ENCODE measurements at places on chromosomes 3 and 15.
A peak's percentile ranks its signal among the peaks of the same experiment; 100 is the strongest.

DNA sequence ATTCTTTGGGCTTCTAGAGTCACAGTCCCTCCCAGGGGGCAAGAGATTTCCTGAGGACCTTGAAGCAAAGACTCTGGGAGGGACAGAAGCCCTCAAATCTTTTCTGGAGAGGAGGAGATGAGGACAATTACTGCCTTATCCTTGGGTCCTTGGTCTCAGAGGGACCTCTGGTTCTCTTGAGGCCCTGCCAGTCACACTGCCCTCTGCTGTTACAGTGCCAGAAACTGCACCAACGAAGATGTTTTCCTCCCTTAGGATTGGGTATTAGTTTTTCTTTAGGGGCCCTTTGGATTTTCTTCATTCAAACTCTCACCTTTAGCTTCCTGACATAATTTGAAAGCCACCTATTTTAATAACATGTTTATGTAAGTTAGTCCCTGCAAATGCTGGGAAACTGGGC, 58.2 kb upstream of the SCN5A start:
- no peak for DNase-seq

DNA sequence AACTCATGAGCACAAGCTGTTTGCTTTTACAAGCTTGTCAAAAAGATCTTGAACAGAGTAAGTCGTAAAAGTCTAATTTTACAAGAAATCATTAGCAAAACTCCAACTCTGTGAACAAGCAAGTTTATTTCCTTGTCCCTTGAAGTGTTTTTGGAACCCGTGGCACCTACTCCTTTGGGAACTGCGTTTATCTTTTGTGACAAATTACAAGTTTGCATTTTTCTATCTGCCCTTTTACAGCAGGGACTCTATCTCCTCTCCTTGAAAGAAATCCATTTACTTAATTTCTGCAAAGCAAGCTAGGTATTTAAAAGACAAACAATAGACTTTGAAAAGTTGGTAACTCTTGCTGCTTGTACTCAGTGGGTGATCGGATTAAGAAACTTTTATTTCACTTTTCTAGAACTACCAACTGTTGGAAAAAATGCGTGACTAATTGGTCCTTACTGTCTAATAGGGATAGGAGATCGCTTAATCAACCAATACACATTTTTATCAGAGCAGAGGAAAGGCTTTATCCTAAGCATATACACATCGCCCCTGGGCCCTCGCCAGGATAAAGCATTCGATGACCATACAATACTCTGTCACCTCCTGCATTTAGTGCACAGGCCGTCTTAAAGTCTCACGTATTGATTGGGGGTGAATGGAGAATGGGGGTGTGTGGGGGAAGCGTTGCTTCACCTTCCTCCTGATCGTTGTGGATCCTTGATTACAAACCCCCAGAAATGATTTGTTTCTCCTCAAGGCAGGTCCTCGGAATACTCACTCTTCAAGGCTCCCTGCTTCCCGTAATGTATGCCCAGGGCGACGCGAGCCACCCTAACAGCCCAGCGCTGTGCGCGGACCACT, 1.7 kb downstream of the PRTG start:
- DNase-seq: no peak

DNA sequence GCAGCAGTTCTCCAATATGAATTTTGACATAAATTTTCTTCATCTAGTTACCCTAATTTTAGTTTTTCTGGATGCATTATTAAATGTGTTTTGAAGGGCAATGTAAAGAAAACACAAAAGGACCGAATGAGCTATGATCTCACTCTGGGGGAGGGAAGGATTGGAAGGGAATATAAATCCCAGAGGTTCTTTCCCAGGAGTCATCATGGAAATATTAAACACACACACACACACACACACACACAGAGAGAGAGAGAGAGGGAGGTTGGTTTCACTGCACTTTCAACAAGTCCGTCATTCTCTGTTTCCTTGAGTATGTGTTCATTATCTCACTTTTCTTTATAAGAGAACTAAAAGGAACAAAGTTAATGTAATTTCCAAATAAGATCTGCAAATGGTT, 70.7 kb upstream of the DCBLD2 start:
- no peak for DNase-seq

DNA sequence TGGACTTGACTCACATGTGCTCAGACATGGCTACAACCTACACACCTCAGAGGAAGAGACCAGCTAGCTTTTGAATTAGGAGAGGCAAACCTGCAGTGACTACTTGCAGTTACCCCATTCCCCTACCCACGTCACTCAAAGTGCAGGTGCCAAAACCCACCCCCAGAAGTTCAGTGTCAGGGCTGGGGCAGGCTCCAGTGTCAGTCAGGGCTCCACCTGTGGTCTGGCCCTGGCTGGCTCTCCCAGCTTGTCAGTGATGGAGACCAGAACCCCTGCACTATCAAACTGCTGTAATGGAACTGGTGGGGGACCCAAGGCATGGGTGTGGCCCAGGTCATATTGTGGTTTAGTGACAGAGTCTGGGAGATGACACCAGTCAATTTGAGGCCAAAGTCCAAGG, 32.6 kb upstream of the SLC41A3 start:
- no peak for DNase-seq

DNA sequence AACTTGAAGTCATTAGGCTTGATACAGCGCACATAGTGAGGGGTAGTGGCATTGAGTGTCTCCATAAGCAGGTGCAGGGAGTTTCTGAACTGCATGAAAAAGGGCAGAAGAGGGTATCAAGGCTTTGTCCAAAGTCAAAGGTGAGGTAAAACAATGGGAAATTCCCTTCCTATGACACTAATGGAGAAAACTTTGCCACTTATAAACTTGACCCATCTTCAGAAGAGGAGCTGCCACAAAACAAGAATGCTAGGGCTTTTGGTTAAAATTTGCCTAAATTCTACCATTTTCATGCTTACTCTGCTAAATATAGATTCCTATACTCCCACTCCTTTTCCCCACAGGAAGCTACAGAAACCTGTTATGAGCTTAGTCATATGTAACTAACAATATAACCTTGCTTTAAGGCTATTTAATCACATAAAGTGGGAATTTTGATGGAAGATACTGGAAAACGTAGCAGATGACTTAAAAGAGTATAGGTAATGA, 87.5 kb upstream of the MYO5C start:
- no peak for DNase-seq

- DNase-seq: no peak
Measured at GRCh38 chr3:47473391-47473790, 2.4 kb downstream of the SCAP start.

- no peak for DNase-seq
Measured at GRCh38 chr3:136343446-136343845, 93.3 kb downstream of the PCCB start.

DNA sequence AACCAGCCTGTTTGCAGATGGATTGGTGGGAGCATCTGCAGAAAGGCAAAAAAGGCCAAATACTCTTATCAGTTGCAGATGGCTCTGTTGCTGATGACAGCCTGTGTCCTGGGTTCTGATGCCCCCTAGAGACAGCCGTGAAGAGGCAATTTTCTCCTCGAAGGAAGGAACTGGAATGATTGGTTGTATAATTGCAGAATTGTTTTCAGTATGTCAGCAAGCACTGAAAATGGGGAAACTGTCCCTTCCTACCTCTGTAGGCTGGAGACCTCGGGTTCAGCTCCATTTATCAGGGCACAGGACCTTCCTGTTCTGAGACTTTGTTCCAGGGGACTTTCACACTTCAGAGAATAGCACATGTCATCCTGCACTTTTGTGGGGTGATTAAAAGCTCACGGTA, 103.0 kb downstream of the PGPEP1L start:
- DNase-seq: peak; percentile 48

- DNase-seq: no peak
Measured at GRCh38 chr15:36090286-36090946, 489.0 kb upstream of the CDIN1 start.

- DNase-seq: no peak
Measured at GRCh38 chr3:47225310-47225906, 57.2 kb downstream of the KIF9 start.

DNA sequence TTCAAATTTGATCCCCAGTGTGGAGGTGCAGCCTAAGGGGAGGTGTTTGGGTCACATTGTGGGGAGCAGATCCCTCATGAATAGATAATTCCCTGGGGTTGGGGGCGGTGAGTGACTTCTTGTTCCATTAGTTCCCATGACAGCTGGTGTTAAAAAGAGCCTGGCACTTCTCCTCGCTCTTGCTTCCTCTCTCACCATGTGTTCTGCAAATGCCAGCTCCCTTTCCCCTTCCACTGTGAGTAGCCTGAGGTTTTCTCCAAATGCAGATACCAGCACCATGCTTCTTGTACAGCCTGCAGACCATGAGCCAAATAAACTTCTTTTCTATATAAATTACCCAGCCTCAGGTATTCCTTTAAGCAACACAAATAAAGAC, 23.1 kb downstream of the RIOX2 start:
- no peak for DNase-seq

GRCh38 chr15:45550436-45550835, 27.9 kb upstream of the SLC30A4 start:
- DNase-seq: no peak

DNA sequence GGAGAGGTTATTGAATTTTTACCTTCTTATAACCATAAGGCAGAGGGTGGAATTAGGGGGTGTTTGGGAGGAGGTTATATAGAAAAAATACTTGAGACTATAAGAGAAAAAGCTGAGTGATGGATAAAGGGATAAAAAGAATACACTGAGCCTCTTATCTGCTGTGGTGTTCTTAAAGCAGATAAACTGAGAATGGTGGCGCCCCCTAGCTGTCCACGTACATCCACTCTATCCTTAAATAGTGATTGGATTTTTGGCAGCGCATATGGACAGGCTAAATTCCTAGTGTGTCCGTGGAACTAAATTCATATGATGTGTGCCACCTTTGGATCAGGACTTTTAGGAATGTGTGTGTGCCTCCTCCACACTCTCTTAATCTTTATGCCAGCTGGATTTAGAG, 121.1 kb downstream of the OXSM start:
- no peak for DNase-seq

DNA sequence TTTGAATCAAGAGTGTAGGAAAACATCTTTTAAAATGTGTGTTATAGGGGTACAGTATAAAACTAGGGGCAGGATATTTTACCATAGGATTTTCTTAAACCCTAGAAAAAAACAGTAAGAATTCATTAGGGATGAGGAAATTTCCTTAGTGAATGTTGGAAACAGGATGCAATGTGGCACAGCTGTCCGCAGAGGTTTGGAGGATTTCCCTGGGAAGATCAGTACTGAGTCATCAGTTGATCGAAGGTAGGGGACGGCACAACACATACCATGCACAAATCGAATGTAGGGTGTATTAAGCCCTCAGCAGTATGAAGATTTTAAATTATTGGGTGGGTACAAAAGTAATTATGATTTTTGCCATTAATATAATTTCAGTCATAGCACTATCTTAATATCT, 49.9 kb downstream of the FNDC3B start:
- DNase-seq: no peak

GRCh38 chr15:70507772-70508371, 255.5 kb downstream of the UACA start:
- DNase-seq: no peak

GRCh38 chr3:167626490-167626889, 27.3 kb downstream of the WDR49 start:
- no peak for DNase-seq

GRCh38 chr3:132513057-132513456, 84.0 kb upstream of the ACKR4 start:
- no peak for DNase-seq

DNA sequence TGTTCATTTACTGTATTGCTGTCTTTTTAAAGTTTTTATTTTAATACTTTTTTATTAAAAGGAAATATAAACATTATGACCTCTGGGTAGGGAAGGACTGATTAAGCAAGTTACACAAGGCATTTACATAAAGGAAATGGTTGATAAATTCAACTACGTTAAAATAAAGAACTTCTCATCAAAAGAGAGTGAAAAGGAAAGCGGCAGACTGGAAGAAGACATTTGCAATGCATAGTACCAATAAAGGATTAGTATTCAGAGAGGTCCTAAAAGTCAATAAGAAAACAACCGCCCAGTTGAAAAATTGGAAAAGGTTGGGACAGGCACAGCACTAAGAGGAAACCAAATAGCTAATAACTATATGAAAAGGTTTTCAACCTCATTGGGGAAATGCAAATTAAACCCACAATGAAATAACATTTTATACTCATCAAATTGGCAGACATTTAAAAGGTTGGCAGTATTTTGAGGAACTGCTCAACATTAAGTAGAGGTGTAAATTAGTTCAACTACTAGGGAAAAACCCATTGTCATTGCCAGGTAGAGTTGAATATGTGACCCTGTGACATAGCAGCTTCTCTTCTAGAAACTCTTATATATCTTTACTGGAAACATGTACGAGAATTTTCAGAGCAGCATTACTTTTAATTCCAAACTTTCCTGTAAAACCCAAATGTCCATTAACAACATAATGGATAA, 9.5 kb downstream of the PDE8A start:
- DNase-seq: no peak

DNA sequence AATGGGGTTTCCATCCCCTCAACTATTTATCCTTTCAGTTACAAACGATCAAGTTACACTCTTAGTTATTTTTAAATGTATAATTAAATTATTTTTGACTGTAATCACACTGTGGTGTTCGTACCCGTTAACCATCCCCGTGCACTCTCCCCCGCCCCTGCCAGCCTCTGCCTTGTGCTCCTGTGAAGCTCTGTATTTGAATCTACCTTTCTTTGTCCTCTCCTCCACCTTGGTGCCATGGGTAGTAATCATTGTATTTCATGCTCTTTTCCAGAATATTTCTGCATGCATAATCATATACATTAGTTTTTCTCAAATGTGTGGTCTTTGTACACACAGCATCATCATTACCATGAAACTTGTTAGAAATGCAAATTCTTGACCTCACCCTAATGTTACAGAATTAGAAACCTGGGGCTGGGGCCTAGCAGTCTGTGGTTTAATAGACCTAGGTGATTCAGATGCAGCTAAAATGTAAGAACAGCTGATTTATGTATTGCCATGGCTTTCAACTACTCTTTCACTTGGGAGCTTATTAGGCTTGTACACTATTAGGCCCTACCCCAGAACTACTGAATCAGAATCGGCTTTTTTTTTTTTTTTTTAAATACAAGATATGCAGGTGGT, 91.5 kb downstream of the STT3B start:
- DNase-seq: no peak

- no peak for DNase-seq
Measured at GRCh38 chr3:189457631-189458412, 173.4 kb upstream of the TP63 start.

DNA sequence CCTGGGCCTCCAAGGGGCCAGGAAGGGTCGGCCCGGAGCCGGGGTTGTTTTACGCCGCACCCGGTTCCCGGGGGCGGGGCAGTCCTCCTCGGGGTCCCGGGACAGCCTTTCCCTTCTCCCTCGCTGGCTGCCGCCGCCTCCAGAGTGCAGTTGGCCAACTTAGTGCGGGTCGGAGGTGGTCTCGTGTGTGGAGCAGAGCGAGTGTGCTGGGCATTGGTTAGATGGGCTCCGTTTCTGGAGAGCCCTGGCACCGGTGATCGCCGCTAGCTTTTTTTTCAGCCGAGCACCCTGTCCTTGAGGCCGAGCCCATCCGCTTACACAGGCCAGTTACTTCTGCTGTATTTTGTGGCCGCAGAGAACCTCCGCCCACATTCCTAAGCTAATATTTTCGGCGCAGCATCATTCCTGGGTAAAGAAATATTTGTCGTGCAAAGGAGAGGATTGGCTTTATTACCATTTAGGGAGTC, 585 bp downstream of the KIF23 start:
- peak; percentile 28 for DNase-seq

GRCh38 chr3:55252921-55253320, 234.2 kb downstream of the WNT5A start:
- no peak for DNase-seq

- DNase-seq: no peak
Measured at GRCh38 chr3:41854956-41855355, 106.9 kb downstream of the ULK4 start.
